Activated CD4-positive, alpha-beta T cell treated with anti-CD3 and anti-CD28 coated beads, Interleukin-2, amount 50 U/mL, for 48 hours (primary cell): ENCODE measurements at places on chromosomes 16 and 17.
A peak's percentile ranks its signal among the peaks of the same experiment; 100 is the strongest.

GRCh38 chr17:70678889-70679288 is 509.6 kb downstream of the KCNJ2 start:
- no peak for DNase-seq

- peak; percentile 32 for DNase-seq
Observed at GRCh38 chr16:56732832-56733231, 2.9 kb downstream of the NUP93 start.

DNA sequence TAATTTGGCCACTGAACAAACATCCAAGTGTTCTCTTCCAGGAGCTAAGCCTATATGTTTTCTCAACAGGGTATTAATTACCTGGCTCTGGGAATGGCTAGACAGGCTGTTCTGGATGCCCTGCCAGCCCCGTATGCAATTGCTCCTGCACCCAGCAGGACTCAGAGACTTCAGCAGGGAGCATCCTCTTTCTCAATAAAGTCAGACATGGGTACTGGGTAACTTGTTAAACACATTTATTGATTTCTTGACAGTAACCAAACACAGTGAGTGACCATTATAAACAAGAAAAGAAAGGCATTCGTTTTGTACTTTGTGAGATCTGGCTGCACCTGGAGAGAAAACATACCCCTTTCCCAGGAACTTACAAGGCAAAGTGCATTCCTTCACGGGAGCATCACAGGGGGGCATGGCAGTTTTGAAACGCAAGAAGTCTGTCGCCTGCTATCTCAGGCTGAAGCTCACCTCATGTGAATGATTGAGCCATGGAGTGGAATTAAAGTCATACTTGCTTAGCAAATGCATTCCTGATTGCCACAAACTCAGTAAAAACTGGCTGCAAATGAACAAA is 369.8 kb downstream of the UTP18 start:
- DNase-seq = no peak

GRCh38 chr17:8480011-8480976 is 44.6 kb downstream of the NDEL1 start:
- no peak for DNase-seq

GRCh38 chr17:29388937-29389336 is 1.2 kb upstream of the TAOK1 start:
- DNase-seq = no peak

- no peak for DNase-seq
Observed at GRCh38 chr16:4609200-4610010, 5.3 kb downstream of the UBALD1 start.

GRCh38 chr17:10046786-10047785 is 142.0 kb upstream of the RCVRN start:
- DNase-seq = no peak

DNA sequence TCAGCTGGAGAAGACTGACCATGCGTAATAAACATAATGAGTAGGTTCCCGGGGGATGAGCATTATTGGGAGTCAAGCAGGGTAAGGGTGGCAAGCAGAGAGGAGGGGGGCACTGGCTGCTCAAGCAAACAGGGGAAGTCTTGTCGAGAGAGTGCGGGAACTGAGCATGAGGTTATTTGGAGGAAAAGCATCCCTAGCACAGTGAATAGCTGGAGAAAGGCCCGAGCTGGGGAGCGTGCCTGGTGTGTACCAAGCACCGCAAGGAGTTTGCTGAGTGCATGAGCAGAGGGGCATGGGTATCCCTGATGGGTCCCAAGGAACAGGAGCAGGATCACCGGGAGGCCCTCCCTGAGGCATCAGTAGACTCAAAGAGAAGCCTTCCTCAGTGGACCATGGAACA is 17.2 kb downstream of the CYTH1 start:
- DNase-seq = no peak

GRCh38 chr17:47203984-47204721 is 5.0 kb upstream of the MYL4 start:
- DNase-seq = peak; percentile 70

- no peak for DNase-seq
Observed at GRCh38 chr16:70163596-70163995, 10.0 kb upstream of the CLEC18C start.

DNA sequence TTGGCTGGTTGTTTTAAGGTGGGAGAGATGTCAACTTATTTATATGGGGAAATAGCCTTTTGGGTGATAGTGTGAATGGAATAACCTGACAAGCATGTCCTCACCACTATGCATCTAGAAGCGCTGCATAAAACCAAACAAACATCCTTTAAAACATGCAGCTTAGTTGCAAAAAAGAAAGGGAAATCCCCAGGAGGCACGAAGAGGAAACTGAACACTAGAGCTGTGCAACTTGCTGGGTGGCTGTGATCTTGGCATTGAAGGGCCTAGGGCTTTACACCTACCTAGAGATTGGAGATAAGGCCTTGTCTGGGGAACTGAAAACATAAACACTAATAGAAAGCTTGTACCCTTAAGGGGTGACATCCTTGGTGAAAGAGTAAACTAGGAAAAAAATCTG is 7.3 kb downstream of the C16orf54 start:
- no peak for DNase-seq

GRCh38 chr16:70694088-70694867 is 8.4 kb upstream of the MTSS2 start:
- DNase-seq = no peak

GRCh38 chr17:82214012-82214628 is 1.5 kb upstream of the CCDC57 start:
- no peak for DNase-seq

GRCh38 chr17:72624652-72625051 is 467.8 kb downstream of the SLC39A11 start:
- no peak for DNase-seq

DNA sequence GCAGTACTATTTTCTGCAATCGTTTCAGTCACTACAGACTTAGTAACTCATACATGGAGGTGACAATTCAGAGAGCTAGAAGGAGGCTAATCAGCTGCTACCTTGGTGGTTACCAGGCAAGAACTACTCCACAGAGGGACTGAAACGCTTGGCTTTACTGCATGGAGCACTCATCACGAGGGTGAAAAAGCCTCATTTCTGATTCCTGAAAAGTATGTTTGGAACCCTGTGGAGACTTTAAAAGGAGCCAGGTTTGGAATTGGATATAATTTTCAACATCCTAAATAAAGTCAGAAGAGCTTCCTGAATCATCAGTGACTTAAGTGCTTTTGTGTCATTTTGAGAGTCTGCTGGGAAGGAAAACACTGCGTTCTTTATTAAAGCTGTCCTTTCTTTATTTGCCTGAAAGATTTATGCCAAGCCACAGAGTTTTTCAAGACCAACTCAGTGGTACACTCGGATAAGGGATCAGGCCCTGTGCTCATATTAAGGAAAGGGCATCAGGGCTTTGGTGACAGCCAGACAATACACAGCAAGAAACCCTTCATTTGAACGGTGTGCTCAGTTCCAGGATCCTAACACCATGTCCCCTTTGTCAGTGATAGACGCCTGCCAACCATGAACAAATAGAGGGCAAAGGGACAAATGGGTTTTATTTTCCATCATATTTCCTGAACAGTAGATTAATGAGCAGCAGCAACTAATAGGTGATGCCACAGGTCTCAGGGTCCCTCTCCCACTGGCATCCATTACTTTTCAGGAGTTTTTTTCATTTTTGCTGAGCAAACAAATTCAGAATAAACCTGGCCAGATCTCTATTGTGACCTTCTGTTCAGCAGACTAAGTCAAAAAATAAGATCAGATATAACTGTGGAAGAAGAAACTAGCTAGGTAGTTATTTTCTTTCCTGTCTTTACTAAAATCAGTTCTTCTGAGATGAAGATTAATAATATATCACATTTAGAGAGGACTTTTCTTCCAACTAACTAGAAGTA is 80.5 kb upstream of the CLEC18B start:
- DNase-seq = no peak

DNA sequence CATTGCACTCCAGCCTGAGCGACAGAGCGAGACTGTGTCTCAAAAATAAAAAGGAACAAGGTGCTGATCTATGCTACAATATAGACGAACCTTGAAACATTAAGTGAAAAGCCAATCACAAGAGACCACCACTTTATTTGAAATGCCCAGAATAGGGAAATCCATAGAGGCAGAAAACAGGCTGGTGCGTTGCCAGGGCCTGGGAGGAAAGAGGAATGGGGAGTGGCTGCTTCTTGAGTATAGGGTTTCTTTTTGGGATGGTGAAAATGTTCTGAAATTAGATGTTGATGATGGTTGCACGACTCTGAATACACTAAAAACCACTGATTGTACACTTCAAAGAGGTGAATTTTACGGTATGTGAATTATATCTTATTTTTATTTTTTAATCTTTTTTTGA is 20.3 kb upstream of the GLIS2 start:
- DNase-seq = no peak

- DNase-seq = no peak
Observed at GRCh38 chr16:84449156-84450140, 55.0 kb downstream of the MEAK7 start.

GRCh38 chr16:29007730-29008593 is 23.1 kb downstream of the LAT start:
- DNase-seq = peak; percentile 74
